ENCODE measurements at places on chromosomes 3 and 15. TPM values are rescaled to one million over a fixed set of nuclear protein-coding genes. Genes with fewer than 3 reads are reported as not detected.

The PYGO1 gene
- 29.0 TPM for total RNA-seq

The SHC4 gene
- 4.5 TPM for total RNA-seq

The PLSCR5 gene
- not detected for total RNA-seq

The RARB gene
- total RNA-seq: 28.2 TPM

The ARHGEF26 gene
- 7.8 TPM for total RNA-seq

The ADAMTS9 gene
- total RNA-seq: 13.6 TPM

The MKRN3 gene
- not detected for total RNA-seq

The FBLN2 gene
- 67.6 TPM for total RNA-seq

The GOLGA6L4 gene
- 5.5 TPM for total RNA-seq

The LYZL4 gene
- not detected for total RNA-seq

The HRG gene
- total RNA-seq: not detected

All from type B pancreatic cell (in vitro differentiated cells).